Stimulated activated CD4-positive, alpha-beta T cell treated with anti-CD3 and anti-CD28 coated beads, Interleukin-1b, Interleukin-23, amount 100 ng/mL, for 1 hour (primary cell): ENCODE measurements at places on chromosomes 5 and 9.

- no peak for DNase-seq
Measured at GRCh38 chr5:143947313-143947712, 135.4 kb downstream of the HMHB1 start.

- no peak for DNase-seq
Measured at GRCh38 chr5:64506567-64507263, 900 bp downstream of the RGS7BP start.

GRCh38 chr5:172156541-172156994 lies 31.5 kb downstream of the STK10 start:
- DNase-seq, result no peak

DNA sequence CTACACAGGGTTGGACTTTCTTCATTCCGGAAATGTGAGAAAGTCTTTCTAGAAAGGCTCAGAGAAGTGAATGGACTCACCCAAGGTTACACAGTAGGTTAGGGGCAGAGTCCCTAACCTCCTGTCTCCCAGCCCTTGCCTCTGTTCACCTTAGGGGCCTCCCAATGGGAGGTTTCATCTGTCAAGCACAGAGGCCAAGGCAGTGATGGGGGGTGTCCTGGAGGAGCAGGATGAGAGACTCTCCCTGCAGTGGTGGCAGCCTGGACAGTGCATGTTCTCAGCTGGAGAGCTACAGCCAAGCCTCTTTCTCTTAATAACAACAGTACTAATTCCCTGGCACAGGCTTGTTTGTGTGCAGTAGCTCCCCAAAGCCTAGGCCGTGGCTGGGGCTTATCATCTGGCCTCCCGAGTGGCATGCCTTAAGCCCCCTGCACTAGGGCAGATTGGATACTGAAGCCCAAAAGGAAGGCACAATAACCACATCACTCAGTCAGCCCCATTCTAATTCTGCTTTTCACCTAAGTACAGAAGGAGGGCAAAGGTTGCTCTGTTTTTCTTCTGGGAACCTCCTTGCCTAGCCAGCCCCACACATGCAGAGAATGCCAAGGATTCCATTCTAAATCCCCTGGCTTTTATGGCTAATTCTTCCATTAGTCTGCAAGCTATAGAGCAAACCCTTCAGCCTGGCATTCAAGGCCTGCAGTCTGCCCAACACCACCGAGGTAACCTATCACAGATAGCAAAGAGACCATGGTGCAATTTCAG lies 50.2 kb upstream of the XPA start:
- DNase-seq, result no peak

- no peak for DNase-seq
Measured at GRCh38 chr9:15469406-15469805, 41.4 kb downstream of the PSIP1 start.

- no peak for DNase-seq
Measured at GRCh38 chr5:42813533-42813932, 1.8 kb upstream of the SELENOP start.

GRCh38 chr9:134531220-134531970 lies 110.2 kb upstream of the COL5A1 start:
- DNase-seq, result no peak

DNA sequence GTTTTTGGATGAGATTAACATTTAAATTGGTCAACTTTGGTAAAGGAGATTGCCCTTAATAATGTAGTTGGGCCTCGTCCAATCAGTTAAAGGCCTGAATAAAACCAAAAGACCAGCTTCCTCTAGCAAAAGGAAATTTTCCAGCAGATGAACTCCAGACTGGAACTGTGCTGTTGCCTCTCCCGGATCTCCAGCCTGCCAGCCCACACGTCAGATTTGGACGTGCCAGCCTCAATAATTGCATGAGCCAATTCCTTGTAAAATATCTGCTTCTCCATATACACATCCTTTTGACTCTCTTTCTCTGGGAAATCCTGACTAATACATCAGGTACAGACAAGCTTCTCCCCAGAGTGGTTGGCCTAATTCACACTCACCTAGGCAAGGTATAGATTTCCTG lies 175.8 kb upstream of the ADCY2 start:
- DNase-seq, result no peak

- DNase-seq, result no peak
Measured at GRCh38 chr5:151338734-151339133, 8.6 kb downstream of the SLC36A2 start.

DNA sequence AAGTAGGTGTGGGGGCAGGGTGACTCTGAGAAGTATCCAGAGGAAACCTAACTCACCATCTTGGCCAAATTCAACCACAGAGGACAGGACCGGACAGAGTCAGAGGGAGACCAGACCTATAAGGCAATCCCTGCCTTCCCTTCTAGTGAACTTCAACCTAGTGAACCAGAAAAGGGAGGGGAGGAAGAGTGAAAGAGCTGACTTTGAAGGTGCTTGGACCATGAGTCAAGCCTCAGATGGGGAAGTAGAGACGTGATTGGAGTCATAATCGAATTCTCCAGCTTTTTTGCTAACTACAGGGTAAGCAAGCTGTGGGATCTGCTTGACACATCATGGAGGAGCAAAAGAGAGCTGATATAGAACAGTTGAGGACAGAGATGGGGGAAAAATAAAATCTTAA lies 18.8 kb upstream of the KIF2A start:
- no peak for DNase-seq

GRCh38 chr9:29100762-29101161 lies 1527.5 kb upstream of the C9orf72 start:
- no peak for DNase-seq
